ENCODE measurements at places on chromosomes 16 and 17. TPM values are rescaled to one million over a fixed set of nuclear protein-coding genes. Genes with fewer than 3 reads are reported as not detected.

GRCh38 chr17:33682599-33682998 is 389.5 kb upstream of the ASIC2 start:
- DNase-seq = no peak

DNA sequence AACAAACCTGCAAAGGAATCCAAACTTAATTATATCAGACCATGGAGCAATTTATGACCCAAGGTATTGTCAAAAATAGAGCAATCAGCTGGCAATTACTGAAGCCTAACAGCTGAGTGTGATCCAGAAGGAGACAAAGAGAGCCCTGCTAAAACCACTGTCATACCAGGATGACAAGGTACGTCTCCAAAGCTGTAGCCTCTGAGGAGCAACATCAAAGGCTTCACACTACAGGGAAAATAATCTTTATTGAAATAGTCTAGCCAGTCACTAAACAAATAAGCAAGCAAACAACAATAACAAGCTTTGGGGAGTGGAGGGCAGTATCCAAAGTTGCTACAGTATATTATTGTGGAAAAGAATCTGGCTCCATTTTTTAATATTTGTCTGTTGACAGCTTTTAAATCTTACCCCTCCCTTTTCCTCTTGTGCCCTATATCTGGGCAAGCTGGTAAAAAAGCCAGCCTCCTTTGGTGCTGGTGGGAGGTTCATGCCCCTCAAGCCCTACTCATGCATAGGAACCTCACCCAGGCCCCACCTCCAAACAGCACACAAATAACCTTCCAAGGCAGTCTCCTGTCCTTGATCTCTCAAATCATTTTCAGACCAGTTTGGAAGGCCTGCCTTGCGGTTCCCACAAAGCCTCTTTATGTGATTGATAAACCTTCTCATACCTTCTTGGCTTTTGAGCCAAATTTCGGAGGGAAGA is 73.7 kb downstream of the ITFG1 start:
- DNase-seq = no peak

GRCh38 chr17:70278844-70279462 is 109.6 kb downstream of the KCNJ2 start:
- no peak for DNase-seq

- no peak for DNase-seq
Observed at GRCh38 chr16:6297666-6298410, 1034.8 kb upstream of the RBFOX1 start.

DNA sequence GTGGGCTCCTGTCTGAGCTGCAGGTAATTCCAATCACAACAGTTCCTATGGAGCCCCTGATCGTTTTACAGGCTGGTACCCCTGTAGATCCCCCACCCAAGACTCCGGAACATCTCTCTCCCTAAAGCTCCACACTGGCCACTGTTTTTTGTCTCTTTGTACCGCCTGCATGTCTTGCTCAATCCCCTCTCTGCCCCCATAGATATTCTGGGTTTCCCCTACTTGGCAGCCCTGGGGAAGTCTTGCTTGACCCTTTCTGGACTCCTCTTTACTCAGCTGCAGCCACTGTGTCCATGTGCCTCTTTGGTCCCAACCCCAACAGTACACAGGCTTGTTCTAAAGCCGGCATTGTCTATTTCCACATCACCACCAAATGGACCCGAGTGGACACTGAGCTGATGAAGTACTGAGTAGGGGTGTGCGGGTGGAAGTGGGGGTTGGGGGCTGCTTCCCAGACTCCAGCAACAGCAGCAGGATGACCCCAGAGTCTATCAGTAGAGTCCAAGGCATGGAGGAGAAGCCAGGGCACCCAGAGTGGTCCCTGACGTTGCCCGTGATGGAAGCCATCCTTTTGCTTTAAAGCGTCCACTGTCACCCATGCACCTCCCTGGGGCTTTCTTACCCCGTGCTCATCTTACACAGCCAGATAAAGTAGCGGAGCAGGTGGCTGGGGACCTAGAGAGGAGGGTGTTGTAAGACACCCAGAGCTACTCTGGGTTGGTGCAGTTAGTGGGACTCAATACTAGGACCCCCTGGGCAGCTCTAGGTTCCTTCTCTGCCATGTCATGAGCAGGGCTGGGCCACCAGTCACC is 6.4 kb downstream of the CD300LB start:
- DNase-seq = no peak

DNA sequence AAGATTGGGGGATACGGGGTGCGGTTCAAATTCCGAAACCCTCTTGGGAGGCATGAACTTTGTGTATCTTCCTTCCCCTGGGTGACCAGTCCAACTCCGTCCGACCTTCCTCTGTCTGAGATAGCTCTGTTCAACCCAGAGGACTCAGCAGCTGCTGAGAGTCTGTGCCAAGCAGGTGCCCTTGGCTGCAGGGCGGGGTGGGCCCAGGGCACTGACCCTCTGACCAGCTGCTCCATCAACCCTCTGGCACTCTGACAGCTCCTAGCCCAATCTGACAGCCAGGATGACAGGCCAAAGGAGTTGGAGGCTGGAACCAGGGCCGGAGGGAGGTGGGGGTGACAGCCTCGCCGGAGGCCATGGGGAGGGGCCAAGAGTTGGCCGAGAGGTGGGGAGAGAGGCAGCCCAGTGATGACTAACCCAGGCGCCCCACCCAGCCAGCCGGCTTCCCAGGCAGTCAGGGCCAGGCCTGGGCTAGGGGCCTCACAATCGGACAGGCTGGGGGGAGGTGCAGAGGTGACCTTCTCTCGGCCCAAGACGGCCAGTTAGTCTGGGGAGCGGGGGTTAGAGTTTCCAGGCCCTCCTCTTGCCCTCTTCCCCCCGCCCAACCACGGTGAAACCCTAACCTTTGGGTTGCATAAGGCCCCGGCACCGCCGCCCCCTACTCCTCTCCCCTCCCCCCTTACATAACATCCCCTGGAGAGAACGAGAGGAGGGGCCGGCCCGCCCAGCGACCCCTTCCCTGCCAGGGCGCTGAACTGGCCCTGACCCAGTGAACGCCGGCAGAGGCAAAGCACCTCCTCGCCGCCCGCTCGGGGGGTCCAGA is 5.0 kb upstream of the TLCD2 start:
- no peak for DNase-seq

DNA sequence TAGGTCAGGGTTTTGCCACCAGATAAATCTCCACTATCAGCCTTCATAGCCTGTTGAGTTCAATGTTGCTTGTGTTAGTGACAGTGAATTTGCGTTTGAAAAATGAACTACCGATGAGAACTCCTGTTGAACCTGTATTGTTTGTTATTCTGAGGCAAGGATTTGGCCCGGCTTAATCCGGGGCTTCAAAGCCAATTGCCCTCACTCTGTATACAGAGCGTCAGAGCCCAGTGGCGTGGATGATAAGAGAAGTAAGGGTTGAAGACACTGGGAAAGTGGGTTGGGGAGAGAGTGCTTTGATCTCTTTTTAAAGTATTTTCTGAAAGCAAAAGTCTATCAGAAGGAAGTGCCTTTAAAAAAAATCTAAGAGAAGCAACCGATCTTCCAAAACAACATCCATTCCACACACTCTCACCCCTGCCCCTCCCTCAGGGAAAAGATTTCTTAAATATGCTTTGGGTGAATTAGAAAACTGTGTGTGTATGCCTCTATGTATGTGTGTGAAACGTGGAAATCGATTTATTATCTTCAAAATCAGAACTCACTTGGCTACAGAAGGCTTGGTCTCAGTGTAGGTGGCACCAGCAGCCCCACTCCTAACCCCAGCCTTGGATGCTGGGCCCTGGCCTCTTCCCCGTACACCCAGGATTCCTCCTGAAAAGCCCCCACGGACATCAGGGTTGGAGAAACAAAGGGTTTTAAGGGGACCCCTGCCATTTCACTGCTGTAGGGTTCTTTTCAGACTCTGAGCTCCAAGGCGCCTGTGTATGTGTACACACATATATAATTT is 8.8 kb downstream of the TBX4 start:
- DNase-seq = no peak

Gene CSH1
- polyA plus RNA-seq = 3.4 TPM

DNA sequence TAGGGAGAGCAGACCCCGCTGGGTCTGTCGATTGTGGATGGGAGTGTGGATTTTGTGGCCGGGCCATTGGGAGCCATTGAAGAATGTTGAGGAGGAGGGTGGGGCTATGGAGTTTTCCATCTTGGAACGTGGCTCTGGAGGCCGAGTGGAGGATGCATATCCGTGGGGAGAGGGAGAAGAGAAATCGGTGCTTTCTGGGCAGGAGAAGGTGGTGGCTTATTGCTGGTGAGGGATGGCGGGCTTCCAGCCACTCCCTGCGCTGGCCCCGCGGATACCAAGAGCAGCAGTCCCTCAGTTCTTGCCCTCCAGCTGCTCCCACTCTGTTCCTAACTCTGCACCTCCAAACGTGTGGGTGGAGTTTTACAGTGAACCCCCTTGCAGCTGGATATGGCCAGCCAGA is 162.4 kb downstream of the CMIP start:
- no peak for DNase-seq

GRCh38 chr17:28875848-28876550 is 21.2 kb downstream of the ERAL1 start:
- no peak for DNase-seq

- DNase-seq = no peak
Observed at GRCh38 chr17:70031341-70031740, 43.7 kb upstream of the KCNJ16 start.

GRCh38 chr17:16584273-16584995 is 15.4 kb upstream of the ZNF287 start:
- peak; percentile 84 for DNase-seq

DNA sequence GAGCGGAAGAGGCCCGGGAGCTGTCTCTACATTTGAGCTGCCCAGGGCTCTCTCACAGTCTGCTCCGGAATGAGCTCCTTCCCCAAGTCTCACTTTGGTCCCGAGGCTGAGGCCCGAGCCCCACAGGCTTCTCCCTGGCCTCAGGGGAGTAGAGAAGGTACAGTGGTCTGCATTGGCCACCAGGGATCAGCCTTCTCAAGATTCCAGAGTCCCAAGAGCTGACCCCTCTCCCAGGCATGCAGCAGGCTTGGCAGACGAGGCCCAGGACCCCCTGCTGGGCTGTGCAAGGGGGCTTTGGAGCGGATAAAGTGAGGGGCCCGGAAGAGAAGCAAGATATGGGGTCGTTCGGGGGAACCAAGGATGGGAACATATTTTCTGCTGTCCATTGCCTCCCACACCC is 3.1 kb downstream of the PRSS27 start:
- no peak for DNase-seq

DNA sequence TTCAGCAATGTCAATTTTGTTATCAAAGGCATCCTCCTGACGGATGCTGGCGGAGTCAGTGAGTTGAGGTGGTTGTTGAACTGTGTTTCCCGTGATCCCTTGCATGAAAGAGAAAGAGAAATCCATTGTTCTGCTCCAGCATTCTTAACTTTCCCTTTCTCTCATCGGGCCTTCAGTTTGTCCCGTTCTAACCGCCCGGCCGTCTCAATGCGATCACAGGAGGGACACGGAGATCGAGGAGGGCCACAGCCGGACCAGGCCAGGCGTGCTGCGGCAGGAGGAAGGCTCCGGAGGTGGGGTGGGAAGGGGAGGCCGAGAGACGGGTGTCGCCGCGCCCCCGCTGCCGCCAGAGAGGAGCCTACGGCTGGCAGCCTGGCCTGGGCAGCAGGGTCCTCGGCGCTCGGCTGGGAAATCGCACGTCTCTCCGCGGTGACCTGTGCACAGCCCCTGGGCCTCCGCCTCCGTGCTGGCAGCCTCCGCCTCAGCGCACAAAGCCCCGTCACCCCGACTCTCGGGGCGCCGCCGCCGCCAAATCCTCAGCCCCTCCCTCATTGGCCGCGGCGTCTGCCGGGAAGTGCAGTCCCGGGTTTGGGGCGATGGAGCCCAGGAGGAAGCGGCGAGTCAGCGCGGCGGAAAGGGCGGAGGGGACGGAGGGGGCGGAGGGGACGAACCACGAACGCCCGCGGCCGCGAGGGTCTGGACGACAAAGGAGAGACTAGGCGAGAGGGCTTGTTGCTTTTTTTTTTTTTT is 38.1 kb downstream of the SOST start:
- peak; percentile 65 for DNase-seq

Gene KRTAP2-2
- not detected for polyA plus RNA-seq

All from right renal cortex interstitium (tissue), 3 donors.